ENCODE measurements at places on chromosomes 6 and 20. TPM values are rescaled to one million over a fixed set of nuclear protein-coding genes. Genes with fewer than 3 reads are reported as not detected.

C20orf144 gene
- total RNA-seq, result 0.44 TPM

BPIFB4 gene
- total RNA-seq, result not detected

TBXT gene
- total RNA-seq, result not detected

OR2J2 gene
- total RNA-seq, result not detected

MYH7B gene
- 0.55 TPM for total RNA-seq

BPIFB2 gene
- total RNA-seq, result not detected

DNA sequence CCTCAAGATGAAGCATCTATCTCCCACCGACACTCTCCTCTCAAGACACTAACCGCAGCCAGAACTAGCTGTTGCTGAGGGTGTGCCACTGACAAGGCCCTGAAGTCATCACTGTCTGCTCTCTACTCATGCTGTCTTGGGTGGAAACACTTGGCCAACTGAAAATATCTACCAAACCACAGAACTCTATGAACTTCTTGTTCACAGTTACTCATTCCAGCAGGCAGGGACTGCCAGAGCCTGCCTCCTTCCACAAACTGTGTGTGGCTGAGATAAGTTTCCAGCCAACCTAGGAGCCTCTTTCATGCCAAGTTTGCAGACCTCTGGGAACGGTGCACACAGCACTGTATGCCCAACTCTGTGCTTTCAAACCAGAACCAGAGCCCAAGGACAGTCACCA lies 45.5 kb upstream of the NXT1 start:
- no peak for DNase-seq

- DNase-seq, result peak; percentile 1
Observed at GRCh38 chr6:46014511-46015118, 1.0 kb downstream of the CLIC5 start.

DNA sequence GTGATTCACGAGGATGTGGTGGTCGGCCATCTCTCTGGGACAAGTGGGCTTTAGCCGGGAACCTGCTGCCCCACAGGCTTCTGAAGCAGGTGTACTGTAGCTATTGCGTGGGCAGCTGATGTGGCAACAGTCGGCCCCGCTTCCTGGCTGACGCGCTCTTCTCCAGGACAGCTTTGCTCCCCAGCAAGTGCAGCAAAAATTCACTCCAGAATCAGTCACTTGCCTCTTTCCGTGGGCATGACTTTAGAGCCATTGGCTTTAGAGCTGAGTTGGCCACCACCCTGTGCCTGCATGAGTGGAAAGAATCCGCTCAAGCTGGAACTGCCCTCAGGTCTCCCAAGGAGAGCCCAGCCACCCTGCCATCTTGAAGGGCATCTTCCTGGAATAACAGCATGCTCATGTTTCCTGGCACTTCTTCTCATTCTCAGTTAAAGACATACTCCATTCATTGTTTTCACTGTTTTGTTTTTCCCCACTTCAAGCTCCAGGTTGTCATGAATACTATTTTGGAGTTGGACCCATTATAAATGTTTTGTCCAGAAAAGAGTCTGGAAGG lies 178.3 kb downstream of the ZDHHC14 start:
- no peak for DNase-seq

DNA sequence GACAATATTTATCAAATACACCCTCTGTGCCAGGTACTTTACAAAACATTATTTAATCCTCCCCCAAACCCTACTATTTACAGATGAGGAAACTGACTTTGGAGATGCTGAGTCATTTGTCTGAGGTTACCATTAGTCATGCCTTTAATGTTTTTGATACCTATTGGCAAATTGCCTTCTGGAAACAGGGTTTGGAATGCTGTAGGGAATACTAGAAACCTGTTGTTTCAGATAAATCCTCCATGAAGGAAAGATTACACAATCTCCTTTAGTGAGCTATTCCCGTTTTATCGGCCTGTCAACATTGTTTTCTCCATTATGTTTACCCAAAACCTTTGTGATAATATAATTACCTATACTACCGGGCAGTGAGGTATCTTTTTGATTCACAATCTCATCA lies 93.6 kb upstream of the ADGRF1 start:
- no peak for DNase-seq

- peak; percentile 95 for DNase-seq
Observed at GRCh38 chr20:32521780-32522525, 63.2 kb downstream of the NOL4L start.

DNA sequence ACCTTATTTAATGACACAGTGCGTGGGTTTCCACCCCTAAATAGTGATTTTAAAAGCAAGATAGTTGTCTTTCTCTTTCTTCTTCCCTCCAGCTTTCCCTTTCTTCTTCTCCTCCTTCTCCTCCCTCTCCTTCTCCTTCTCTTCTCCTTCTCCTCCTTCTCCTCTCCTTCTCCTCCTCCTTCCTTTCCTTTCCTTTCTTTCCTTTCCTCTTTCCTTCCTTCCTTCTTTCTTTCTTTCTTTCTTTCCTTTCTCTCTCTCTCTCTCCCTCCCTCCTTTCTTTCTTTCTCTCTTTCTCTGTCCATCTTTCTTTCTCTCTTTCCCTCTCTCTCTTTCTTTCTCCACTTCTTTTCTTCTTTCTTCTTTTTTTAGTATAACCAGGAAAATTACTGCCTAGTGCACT lies 670.6 kb downstream of the GRIK2 start:
- DNase-seq, result no peak

DNA sequence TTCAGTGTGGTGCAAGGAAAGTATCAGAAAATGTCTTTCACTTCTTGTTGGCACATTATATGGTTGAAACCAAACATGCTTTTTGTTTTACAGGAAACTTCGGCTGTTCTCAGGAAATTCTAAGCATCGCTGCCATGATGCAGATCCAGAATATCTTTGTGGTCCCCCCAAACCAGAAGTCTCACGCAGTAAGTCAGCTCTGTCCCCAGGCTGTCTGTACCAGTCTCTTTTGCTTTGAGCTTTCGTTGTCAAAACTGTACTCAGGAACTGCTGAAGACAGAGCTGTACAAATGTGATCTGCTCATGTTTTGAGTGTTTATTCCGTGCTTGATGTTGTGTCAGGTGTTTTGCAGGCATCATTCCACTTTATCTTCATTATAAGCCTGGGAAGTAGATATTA lies 59.6 kb downstream of the DHX35 start:
- no peak for DNase-seq

- no peak for DNase-seq
Observed at GRCh38 chr6:166777096-166777630, 150.1 kb upstream of the RPS6KA2 start.

DNA sequence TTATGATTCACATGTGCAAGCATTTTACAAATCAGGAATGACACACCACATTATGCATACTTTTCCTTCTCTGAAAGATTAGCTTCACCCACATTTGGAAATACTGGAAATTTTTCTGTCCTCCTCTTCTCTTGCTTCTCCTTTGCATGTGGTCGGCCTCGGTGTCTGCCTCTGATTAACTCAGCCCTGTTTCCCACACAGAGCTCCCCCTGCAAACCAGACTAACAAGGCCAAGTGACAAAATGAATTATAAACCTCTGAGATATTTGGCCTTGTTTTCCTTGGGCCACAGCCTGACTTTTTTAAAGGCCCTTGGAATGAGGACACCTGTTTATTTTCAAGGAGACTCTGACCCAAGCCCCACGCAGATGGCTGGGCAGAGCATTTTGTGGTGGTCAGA lies 9.0 kb upstream of the CCN6 start:
- DNase-seq, result no peak

DNA sequence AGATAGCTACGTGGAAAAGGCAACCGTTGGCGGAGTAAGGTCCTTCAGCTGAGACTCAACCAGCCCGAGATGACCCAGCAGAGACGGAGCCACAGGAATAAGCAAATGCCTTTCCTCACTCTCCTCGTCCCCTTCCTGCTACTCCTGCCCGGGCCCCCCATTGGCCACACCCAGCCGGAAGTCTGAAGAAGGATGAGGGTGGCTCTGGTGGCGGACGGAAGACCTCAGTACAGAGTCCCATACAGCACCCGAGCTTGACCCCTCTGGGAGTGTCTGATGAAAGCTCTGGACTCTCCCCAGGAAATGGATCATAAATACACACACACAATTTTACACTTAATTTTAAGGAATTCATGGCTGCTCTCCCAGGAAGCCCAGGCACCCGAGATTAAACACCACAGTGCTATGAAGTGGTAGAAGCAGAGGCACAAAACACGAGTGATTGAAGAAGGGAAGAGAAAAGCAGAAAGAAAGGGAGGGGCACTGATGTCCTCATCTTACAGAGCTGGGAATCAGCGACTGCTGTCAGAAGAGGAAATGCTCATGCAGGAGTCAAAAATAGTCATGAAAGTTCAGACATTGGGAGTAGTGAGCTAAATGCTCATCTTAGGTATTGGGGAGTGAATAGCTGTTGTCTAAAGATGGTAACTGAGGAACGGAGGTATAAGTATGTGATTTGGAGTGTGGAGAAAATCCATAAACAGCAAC lies 125.6 kb downstream of the BANF2 start:
- DNase-seq, result no peak
